Activated CD8-positive, alpha-beta memory T cell treated with anti-CD3 and anti-CD28 coated beads, Interleukin-2, amount 50 U/mL, for 4 hours (primary cell): ENCODE measurements at places on chromosomes 2 and 18.

DNA sequence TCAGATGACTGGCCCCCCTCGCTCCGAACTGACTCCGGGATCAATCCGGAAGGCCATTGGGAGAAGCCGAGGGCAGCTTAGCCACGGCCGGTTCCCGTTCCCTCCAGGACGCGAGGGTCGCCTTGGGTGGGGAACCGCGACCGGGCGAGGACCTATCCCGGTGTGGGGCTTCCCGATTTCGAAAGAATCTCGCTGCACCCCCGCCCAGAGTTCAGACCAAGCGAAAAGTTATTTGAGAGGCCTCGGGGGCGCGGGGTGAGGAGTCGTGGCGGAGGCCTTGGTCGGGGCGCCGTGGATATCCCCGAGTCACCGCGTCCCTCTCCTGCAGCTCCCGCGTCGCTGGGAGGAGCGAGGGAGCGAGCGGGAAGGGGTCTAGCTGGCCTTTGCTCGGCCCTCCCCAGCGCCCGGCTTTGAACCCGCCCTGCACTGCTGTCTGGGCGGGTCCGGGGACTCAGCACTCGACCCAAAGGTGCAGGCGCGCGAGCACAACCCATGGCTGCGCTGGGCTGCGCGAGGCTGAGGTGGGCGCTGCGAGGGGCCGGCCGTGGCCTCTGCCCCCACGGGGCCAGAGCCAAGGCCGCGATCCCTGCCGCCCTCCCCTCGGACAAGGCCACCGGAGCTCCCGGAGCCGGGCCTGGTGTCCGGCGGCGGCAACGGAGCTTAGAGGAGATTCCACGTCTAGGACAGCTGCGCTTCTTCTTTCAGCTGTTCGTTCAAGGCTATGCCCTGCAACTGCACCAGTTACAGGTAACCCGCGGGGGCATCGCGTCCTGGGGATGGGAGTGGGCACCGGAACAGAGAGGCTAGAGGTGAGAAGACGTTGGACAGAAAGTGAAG is at the start of gene CYP27A1:
TSS of gene CYP27A1 (plus strand) at position 457 of the 837 bp plus-strand sequence. CDS start at position 493, 36 bp downstream.
- DNase-seq = no peak

GRCh38 chr18:3808985-3809780 is 359.2 kb downstream of the TGIF1 start:
- DNase-seq = no peak

DNA sequence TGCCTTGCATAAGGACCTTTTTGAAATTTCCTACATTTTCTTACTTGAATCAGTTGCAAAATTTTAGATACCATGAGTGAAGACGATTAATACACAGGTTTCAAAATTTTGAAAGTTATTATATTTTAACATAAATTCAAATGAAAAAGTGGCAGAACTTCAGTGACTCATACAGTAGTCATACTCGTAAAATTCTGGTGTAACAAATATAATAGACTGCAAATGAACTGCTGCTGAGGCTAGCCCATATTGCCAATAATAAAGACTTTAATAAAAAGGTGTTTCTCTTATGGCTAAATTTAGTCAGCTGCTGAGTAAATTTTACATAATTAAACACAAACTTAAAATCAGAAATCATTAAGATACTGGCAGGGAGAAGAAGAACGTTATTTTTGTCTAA is 36.9 kb downstream of the MSH6 start:
- no peak for DNase-seq

- DNase-seq = no peak
Measured at GRCh38 chr2:203688798-203689197, 17.6 kb upstream of the CD28 start.

DNA sequence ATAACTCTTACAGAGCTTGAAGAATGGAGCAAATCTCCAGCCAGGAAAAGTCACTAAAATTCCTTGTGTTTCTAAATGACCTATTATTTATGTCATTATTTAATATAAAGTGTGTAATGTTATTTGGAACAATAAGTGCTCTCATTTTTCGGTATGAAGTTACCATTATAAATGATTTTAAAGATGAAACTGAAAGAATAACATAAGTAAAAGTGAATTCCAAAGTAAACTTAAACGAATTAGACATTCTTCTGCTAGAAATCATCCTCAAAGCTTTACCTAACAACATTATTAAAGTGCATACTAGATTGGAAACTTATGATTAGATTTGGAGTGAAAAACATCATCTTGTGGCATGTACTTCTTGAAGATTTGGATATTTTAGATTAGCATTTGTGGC is 897.2 kb upstream of the CDH2 start:
- DNase-seq = no peak

DNA sequence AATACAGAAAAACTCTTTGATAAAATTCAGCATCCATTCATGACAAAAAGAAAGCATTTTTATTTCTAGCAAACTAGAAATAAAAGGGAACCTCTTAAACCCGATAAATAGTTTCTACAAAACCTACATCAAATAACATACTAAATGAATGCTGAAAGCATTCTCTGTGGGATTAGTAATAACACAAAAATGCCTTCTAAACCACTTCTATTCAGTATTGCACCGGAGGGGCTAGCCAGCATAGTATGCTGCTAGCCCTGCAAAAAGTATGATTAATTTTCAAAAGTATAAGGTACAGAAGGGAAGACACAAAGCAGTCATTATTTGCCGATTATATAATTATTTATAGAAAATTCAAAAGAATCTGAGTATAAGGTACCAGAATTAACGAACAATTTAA is 145.2 kb downstream of the DTNB start:
- DNase-seq = no peak

DNA sequence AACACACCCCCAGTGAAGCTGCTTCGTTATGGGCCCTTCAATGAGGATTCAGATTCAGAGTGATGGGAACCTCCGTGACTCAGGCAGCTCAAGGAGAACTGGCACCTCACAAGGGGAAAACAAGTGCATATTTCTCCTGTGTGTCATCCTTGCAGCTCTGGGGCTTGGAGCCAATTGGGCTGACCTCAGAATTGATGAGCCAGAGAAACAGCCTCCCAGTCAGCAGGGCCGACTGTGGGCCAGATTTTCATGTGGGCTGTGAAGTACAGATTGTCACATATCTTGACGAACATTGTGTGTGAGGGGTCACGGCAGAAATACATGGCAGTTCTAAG is 189.6 kb upstream of the SP5 start:
- DNase-seq = no peak

DNA sequence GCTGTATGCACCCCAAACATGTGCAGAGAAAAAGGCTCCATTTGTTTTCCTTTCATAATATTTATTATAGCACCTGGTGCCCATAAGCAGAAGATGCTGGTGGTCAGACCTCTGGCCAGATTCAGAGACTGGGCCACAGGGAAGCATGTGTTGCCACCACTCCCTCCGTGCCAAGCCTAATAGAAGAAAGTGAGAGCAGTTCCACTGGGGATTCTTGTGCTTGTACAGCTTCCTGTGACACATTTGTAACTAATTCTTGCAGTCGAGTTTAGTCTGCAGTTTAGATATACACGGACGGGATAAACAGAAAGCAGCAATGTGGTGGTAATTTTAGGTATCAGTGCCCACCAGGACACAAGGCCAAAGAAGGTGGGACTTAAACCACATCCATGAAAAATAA is 135.4 kb upstream of the PIEZO2 start:
- DNase-seq = no peak

GRCh38 chr2:172967036-172967982 is 108.3 kb upstream of the MAP3K20 start:
- DNase-seq = no peak

DNA sequence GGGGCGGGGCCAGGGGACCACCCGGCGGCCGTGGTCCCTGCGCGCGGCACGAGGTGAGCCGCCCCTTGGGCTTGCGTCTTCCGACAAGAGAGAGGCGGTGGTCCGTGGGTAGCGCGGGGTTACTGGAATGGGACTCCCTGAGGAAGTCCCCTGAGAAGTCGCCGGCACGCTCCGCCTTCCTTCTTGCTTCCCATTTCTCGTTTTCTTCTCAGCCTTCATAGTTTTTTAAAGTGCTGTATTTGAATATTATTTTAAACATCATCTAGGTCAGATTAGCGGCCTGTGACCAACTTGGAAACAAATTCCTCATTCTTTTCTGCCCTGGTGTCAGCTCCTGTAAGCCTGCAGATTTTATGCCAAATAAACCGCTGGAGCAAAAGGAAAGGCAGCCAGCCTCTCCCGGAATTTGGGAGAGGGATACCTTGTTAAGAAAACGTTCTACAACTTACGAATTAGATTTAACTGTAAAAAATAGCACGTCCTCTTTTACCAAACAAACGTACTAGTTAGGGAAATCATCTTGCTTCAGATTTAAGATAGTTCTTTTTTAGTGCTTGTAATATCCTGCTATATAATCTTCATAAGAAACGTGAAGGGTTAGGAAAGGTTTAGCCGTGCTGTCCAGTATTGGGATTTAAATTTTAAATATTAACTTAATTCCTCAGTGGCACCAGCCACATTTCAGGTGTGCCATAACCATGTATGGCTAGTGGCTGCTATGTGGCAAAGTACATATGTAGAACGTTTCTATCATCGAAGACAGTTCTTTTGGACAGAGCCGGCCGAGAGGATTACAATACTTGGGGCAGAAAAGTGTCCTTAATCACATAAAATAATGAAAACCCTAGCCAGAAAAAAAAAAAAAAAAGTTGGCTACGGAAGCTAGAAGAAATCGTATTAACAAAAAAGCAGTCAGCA is 628 bp upstream of the PTPN2 start:
- DNase-seq = no peak

DNA sequence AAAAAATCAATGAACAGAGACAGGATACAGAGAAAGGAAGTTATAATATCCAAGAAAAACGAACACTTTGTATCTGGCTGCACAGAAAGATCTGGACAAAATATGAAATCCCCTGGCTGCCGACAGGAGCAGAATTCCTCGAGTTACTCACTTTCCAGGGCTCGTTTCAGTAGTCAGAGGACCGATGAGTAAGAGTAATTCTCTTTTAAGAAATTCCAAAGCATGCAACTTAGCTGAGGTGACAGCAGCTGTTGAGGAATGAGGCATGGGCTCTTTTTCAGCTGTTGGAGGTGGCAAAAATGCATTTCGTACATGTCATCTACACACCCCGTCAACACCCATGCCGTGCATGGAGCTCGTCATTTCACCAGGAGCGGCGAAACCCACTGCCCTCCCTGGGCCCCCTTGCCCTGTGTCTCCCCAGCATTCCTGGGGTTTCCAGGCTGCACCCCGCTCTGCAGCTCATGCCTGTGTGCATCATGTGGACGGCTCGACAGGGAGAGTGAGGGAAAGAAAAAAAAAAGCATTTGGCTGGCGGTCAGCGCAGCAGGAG is 210.8 kb upstream of the SMIM21 start:
- DNase-seq = no peak

DNA sequence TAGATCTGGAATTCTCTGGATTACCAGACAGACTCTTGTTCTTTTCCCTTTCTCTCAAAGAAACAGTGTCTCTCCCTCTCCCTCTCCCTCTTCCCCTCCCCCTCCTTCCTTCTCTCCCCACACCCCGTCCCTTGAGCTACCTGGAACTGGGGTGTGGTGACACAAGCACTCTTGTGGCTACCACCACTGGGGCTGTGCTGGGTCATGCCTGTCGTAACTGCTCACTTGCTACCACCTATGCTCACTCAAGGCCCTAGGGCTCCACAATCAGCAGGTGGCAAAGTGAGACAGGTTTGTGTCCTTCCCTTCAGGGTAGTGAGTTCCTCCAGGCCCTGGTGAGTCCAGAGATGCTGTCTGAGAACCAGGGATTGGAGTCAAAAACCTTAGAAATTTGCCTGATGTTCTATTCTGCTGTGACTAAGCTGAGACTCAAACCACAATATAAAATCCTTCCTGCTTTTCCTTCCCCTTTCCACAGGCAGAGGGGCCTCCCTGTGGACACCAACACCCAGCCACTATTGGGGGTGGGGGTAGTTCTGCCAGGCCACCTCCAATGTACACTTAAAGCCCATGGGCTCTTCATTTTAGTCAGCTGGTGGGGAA is 70.8 kb downstream of the OXER1 start:
- no peak for DNase-seq

- DNase-seq = no peak
Measured at GRCh38 chr2:218187296-218188015, 20.7 kb upstream of the CXCR1 start.

GRCh38 chr2:8581234-8581561 is 100.7 kb upstream of the ID2 start:
- no peak for DNase-seq

- DNase-seq = no peak
Measured at GRCh38 chr2:118169359-118170005, 81.2 kb downstream of the INSIG2 start.

DNA sequence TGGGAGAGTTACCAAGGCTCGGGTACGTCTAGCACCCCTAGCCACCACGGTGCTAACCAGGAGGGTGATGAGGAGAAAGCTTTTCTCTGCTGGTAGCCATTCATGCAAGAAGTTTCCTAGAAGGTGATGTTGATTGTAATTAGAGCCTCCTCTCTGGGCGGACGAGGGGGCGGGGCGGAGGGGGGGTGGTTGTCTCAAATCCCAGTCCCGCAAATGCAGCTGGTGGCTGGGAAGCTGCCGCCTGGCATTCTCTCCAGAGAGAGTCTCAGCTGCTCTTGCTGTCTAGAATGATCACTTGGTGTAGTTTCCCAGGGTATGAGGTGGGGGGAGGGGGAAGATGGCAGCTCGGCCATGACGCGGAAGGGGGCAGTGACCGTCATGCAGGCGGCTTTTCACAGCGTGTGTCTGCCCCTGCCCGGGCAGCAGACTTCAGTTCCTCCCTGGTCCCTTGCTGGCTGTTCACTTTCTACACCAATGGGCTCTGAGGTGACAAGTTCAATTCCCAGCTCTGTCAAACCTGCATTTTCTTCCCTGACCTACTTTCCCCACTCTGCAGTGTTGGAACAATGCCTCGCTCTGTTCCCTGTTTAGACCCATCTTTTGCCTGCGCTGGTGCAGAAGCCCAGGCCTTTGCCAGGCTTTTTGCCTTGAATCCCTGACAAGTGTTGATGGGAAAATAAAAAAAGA is 61.5 kb upstream of the KLF7 start:
- DNase-seq = no peak

GRCh38 chr2:232795920-232796319 is 19.6 kb upstream of the KCNJ13 start:
- DNase-seq = no peak

- DNase-seq = no peak
Measured at GRCh38 chr2:150885236-150885635, 376.4 kb downstream of the RBM43 start.

DNA sequence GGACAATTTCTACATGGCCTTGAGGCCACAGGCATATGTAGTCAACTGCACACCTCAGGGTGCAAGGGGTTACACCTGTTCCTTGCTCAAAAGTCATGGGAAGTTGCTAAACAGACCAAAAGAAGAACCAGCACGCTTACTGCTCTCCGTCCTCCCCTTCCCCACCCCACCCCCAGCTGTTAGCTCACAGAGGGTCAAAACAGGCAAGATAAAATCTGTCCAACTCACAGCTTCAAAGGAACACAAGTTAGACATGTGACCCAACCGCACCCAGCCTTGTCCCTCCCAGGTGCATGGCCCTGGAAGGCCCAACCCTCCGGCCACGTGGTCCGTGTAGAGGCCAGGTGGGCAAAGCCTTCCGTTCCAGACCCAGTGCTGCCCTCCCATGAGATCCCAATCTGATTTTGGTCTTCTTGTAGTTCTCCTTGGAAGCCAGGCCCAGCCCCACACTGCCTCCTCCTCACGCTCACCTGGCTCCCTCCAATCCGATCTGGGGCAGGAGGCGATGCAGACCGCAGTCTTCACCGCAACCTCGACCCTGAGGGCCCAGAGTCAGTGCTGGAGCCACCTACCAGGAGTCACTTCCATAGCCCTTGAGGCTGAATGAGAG is 14.5 kb upstream of the ASPRV1 start:
- DNase-seq = no peak
